ENCODE measurements at places on chromosomes 3 and 15.

- no peak for DNase-seq
Measured at GRCh38 chr15:37015035-37015434, 85.3 kb downstream of the MEIS2 start.

DNA sequence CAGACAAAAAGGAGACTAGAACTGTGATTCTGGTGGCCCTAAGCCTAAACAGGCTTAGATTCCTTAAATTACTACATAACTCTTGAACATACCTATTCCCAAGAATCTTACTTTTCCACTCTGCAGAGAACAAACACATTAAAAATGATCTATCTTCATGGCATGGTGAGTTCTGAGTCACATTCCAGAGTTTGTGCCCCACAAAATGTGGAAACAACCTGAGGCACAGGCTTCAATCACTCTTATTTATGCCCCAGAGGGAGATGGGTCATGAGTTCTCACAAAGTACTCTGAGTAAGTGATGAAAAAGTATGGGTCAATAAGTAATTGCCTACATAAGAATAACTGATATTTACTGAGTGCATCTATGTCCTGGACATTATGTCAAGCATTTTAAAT is 137.5 kb upstream of the SLC2A2 start:
- DNase-seq, result no peak

DNA sequence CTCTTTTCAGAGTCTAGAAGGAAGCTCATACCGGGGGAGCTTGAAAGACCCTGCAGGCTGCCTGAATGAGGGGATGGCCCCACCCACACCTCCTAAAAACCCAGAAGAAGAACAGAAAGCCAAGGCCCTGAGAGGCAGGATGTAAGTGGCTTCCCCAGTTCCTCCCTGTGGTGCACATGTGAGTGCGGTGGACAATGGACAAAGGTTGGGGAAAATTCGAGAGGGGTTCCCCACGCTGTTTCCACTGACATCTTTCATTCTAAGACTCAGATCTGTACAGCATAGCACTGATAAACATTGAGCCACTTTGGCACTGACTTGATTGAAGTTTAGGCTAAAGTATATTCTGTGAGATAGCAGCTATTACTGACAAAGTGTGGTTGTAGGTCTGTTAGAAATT is 79.5 kb upstream of the UMPS start:
- DNase-seq, result no peak

- DNase-seq, result no peak
Measured at GRCh38 chr3:137165117-137165806, 207.5 kb downstream of the IL20RB start.

DNA sequence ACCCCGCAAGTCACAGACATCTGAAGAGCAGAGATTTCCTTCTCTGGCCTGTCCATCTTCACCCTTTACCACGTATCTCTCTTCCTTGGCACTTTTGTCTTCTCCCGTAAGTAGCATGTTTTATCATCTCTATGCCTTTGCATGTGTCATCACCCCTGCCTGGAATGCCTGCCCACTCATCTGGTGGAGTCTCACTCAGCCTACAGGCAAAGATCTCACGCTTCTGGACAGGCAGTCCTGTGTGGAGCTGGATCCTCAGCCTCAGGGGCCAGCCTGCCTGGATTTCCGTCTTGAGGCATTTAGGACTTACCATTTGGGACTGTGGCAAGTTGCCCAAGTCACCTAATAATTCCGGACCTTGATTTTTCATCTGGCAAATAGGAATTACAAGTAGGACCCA is 114.3 kb upstream of the CACNA2D3 start:
- no peak for DNase-seq

GRCh38 chr15:99118801-99119546 is 14.1 kb downstream of the SYNM start:
- DNase-seq, result no peak

- no peak for DNase-seq
Measured at GRCh38 chr3:25826510-25826909, 36.6 kb downstream of the OXSM start.

GRCh38 chr15:67190326-67190725 is 64.1 kb downstream of the AAGAB start:
- DNase-seq, result no peak

DNA sequence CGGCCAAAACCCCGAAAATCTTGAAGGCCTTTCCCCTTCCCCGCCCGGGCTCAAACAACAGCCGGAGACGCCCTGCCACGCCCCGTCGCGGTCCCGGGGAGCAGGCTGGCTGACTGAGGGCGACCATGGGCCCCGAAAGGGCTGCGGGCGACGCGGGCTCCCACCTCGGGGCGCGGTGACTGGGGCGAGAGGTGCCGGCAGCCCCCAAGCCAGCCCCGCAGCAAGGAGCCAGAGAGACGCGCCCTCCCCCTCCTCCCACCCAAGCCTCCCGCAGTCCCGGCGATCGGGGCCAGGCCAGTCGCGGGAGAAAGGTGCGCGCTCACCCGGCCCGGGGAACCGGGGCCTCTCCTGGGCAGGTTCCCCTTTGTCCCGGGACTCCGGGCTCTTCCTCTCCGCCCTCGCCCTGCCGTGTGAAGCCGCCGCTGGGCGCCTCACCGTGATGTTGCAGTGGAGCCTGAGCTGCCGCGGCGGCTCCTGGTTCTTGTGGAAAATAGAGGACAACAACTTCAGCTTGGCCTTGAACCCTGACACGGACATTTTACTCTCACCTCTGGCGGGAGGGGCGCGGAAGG is 30.6 kb upstream of the ZSCAN2 start:
- DNase-seq, result no peak

Measured in SIG-M5 (cell line).